CD4-positive, alpha-beta T cell treated with Interleukin-2 at 100 ng/mL for 4 hours (primary cell): ENCODE measurements at places on chromosomes 1 and 21.

GRCh38 chr1:46099215-46099614, 33.2 kb downstream of the PIK3R3 start:
- no peak for DNase-seq

GRCh38 chr1:112304612-112305011, 91.4 kb upstream of the CTTNBP2NL start:
- DNase-seq, result no peak

DNA sequence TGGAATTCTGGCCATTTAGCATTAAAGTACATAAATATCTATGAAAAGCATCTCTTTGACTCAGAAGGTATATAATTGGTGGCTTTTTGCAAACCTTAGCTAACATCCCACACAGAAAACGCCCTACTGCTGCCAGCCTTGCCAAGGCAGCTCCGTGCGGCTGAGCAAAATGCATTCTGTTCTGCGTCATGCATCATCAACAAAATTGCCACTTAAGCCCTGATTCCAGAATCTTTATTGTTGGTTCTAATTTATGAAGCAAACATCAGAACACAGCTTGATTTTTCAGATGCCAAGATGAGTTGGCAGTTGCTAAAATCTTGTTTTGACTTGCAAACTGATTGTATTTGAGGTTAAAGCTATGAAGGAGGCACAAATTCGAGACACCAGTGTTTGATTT, 314.9 kb upstream of the DEPDC1 start:
- no peak for DNase-seq

DNA sequence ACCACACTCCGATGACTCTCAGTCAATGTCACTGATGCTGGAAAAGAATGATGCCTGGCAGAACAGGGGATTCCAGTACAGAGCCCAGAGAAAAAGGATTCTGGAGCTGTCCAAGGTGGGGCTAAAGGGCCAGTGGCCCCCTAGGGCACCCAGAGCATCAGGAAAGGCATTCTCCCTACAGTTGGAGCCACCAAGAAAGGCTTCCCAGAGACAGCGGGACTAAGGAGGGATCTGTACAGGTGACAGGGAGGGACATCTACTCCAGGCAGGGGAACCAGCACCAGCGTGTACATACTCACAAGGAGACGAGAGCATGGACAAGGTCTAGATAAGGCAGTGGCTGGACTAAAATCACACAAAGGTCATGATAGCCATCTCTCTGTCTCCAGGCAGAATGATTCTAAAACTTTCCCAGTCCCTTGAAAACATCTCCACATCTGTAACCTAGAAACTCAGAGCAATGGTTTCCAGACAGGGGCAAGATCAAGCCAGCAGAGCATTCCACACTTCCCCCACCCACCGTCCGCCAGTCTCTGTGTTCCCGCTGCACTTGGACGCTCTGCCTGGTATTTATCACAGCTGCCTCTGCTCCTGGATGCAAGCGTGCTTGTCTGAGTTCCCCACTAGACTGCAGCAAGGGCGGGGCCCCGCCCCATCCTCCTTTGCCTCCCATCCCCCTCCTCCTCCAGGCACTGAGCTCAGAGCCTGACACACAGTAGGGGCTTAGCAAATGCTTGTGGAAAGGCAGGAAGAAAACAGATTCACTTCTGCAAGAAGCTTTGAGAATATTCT, 111.6 kb upstream of the ZC3H12A start:
- DNase-seq, result no peak

GRCh38 chr1:79040424-79041082, 34.0 kb upstream of the ADGRL4 start:
- DNase-seq, result no peak

DNA sequence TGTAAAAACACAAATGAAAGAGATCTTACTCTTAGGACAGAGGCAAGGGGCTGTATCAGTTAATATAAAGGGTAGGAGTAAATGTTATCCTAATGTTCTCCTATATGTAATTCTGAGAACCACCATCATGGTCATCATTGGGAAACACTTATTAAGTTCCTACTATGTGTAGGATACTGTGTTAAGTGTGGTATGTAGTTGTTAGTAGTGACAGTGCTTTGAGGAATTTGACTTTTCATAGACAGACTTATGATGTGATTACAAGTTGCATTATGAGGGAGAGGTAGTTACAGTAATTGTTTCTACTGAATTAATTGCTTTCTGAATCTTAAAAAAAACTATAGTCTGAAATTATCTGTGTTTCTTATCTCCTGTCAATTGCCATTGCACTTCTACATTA, 51.8 kb upstream of the PGD start:
- DNase-seq, result no peak

- no peak for DNase-seq
Measured at GRCh38 chr1:5944154-5944842, 47.9 kb downstream of the NPHP4 start.

GRCh38 chr1:187685333-187685732, 856.6 kb downstream of the PLA2G4A start:
- DNase-seq, result no peak

GRCh38 chr1:221637641-221638041, 104.2 kb downstream of the DUSP10 start:
- no peak for DNase-seq

DNA sequence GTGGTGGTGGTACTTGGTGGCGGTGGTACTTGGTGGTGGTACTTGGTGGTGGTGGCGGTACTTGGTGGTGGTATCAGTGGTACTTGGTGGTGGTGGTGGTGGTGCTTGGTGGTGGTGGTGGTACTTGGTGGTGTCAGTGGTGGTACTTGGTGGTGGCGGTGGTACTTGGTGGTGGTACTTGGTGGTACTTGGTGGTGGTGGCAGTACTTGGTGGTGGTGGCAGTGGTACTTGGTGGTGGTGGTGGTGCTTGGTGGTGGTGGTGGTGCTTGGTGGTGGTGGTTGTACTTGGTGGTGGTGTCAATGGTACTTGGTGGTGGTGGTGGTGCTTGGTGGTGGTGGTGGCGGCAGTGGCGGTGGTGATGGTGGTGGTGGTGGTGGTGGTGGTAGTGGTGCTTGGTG, 20.2 kb downstream of the COQ8A start:
- no peak for DNase-seq

DNA sequence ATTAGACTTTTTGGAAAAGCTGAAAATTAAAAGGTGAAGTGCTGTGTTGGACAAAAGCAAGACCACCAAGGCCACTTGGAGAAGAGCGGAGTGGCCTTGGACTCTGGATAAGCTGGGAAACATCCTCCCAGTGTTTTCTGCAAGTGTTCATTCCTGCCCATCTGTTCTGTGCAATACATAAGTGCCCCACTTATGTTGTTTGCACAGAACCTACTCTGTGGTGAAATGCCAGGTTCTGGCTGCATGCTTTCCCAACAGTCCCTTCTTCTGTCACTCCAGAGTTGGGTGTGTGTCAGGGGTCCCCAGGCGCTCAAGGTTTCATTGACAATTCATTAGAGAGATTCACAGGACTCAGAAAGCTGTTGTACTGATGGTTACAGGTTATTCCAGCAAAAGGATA, 30.3 kb downstream of the NHLH2 start:
- no peak for DNase-seq

- DNase-seq, result peak; percentile 56
Measured at GRCh38 chr1:45686015-45686287, 382 bp downstream of the GPBP1L1 start.

- no peak for DNase-seq
Measured at GRCh38 chr1:229300099-229300757, 29.3 kb downstream of the RAB4A start.

- DNase-seq, result no peak
Measured at GRCh38 chr1:33231166-33231565, 25.1 kb upstream of the ZNF362 start.

- no peak for DNase-seq
Measured at GRCh38 chr1:27102134-27102706, 52.7 kb downstream of the SLC9A1 start.

GRCh38 chr1:35222322-35223083, 29.6 kb upstream of the SFPQ start:
- DNase-seq, result no peak

DNA sequence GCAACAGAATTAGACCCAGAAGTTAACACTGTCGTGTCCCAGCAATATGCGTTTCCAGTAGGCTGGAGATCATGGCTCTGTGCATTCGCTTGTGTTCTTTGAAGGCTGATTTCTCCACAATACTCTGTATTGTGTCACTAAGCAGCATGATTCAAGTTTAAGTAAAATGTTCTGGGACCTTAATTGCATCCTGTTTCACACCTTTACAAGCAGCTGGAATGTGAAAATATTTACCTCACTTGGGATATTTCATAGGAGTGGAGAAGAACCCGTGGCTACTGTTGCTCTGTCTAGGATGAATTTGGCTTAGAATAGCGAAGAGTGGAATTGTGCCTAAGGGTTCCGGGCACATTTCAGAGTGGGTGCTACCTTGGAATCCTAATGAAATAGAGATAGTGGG, 6.3 kb downstream of the PTGFRN start:
- DNase-seq, result no peak

GRCh38 chr1:206435445-206435844, 34.8 kb upstream of the IKBKE start:
- DNase-seq, result no peak

DNA sequence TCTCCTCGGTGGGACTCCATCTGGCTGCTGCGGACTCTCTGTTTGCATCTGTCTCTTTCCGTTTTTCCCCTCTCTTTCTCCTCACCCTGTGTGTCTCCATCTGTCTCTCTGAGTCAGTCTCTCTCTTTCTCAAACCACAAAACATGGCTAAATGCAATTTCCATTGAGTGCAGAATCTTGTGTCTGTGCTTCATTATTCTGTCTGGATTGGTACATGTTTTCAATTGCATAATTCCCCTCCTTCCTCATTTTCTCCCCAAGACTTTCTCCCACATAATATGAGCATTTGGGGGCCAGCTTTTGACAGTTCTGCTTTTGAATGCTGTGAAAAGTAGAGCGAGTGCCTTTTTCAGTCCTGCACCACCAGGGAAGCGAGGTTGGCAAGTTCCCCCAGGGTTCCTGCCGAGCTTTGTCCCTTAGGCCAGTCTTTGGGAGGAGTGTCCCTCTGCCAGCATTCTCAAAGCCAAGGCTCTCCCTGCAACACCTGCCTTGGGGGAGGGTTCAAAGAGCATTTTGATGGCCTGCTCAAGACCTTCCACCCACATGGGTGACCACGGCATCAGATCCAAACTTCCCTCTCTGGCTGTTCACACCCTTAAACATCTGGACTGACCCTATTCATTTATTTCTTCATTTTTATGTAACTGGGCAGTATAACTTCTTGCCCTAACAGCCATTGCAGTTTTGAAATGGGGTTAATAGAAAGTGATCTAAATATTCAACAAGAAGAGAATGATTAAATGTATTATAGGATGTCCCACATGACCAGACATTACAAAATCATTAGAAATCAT, 32.8 kb upstream of the SCMH1 start:
- no peak for DNase-seq

DNA sequence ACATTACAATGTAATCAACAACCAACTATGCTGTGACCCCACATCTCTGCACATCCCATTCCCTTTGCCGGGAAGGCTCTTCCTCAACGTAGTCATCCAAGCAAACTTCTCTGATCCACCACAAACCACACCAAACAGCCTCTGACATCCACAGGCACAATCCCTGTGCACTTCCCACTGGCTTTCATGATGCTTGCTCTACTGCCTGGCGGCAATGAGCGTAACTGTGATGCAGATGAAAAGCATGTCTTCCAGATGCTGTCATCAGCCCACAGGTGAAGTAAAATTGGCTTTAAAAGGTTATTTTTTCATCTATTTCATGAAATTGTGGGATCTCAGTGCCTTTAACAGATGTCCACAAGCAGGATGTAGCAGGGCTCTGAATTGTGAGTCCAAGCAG, 635.2 kb downstream of the SMYD3 start:
- DNase-seq, result no peak

GRCh38 chr21:41358193-41359166, 3.3 kb upstream of the MX2 start:
- DNase-seq, result no peak

GRCh38 chr1:15848929-15849774, 1.6 kb downstream of the SPEN start:
- peak; percentile 57 for DNase-seq

DNA sequence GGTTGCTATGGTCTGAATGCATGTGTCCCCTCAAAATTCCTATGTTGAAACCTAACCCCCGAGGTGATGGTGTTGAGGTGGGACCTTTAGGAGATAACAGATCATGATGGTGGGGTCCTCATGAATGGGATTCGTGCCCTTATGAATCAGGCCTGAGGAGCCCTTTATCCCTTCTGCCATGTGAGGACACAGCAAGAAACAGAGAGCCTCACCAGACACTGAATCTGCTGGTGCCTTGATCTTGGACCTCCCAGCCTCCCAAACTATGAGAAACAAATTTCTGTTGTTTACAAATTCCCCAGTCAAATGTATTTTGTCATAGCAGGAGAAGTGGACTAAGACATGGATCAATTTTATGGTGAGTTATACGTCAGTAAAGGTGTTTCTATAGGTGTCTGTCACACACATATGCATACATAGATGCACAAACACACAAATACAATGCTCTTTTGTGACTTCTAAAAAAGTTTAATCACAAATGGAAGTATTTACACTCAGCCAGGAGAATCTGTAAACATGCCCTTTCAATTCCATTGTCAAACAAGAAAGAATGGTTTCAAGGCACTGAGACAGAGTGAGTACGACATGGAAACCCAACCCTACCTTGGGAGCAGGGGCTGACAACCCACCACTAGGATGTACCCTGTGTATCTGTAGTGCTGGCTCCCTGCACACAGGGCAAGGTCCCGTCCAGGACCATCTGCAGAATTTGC, 5.5 kb upstream of the ETS2 start:
- no peak for DNase-seq

DNA sequence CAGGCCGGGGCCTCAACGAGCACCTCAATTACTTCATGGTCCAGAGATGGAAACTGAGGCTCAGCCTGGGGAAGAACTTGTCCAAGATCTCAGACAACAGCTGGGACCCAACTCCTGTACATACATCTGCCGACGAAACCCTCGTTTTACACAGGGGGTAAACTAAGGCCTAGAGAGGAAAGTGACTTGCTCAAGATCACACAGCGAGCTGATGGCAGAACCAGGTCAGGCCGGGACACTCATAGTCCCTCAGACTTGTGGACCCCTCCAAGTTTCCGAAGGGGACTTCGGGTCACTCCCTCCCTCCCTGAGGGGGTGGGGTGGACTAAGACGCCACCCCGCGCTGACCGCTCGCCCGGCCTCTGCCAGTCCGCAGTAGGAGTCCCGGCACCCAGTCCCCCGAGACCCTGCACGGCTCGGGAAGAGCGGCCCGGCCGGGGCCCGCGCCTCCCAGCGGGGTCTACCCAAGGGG, 430 bp downstream of the WASF2 start:
- no peak for DNase-seq

DNA sequence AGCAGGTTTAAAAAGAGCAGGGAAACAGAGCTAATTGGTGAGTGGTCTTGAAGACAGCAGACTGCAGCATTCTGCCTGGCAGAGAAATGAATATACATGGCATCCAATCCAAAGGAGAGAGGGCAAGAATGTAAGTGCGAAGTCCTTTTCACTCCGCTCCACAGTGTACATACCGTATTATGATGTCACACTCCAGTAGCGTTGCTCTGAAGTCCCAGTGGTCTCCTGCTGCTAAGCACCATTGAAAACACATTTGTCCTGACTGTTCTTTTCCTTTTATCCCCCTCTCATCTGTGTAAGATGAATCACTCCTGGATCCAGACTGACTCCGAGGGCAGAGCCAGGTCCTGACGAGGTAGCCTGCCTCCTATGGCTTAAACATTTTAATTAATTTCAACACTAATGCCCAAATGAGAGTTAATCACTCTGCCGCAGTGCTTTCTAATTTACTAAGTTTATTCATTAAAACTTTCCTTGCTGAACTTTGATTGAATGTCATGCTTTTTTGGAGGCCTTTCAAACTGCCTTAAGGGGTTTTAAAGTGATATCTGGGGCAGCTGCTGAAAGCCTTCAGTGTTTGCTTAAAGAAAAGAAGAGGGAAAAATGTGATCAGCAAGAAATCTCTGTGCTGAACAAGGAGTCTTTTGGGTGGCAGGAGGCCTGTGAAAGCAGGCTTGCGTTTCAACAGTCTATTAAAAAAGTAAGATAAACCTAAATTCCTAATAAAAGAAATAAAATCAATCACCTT, 227.2 kb downstream of the ATG4C start:
- DNase-seq, result no peak
